ENCODE measurements at places on chromosomes 2 and 18. TPM values are rescaled to one million over a fixed set of nuclear protein-coding genes. Genes with fewer than 3 reads are reported as not detected.

CD207 gene
- not detected for total RNA-seq

GRCh38 chr2:14756981-14757657 is 124.6 kb downstream of the LRATD1 start:
- H3K4me1 ChIP-seq = no peaks in the 10 kb centered on the region
- DNase-seq = no peak
- H3K36me3 ChIP-seq = no peaks in the 10 kb centered on the region
- no peak overlapping the region for H3K4me3 ChIP-seq
- H3K27me3 ChIP-seq = no peaks in the 10 kb centered on the region

- no peak overlapping the region for H3K27ac ChIP-seq
- H3K4me3 ChIP-seq = no peak overlapping the region
- H3K36me3 ChIP-seq = peaks cover 4% of the 10 kb centered on the region
- H3K4me1 ChIP-seq = no peaks in the 10 kb centered on the region
Measured at GRCh38 chr2:107267086-107267485, 381.1 kb upstream of the ST6GAL2 start.

- no peak overlapping the region for H3K4me3 ChIP-seq
- DNase-seq = no peak
- H3K36me3 ChIP-seq = peaks cover 3% of the 10 kb centered on the region
- no peaks in the 10 kb centered on the region for H3K27me3 ChIP-seq
- H3K27ac ChIP-seq = peak overlapping the region; percentile 74
Measured at GRCh38 chr2:173590276-173590861, 235.7 kb downstream of the CDCA7 start.

DNA sequence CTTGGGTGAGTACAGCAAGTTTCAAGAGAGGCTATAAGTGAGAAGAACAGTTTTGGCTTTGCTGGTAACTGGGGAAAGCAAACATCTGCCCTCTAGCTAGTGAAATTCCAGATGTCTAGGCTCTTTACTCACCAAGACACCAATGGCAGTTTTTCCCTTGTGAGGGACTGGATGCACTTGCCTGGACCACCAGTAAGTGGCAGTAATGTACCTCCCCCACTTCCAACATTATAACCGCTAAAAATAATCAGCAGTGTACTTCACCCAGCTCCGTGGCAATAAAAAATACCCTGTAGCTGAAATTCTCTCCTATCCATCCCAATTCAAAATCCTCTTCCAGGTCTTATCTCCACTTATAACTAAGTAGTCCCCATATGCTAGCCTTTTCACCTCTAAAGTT is 383.9 kb downstream of the ARHGAP15 start:
- H3K4me3 ChIP-seq = no peak overlapping the region
- H3K27me3 ChIP-seq = no peaks in the 10 kb centered on the region
- H3K27ac ChIP-seq = no peak overlapping the region

DNA sequence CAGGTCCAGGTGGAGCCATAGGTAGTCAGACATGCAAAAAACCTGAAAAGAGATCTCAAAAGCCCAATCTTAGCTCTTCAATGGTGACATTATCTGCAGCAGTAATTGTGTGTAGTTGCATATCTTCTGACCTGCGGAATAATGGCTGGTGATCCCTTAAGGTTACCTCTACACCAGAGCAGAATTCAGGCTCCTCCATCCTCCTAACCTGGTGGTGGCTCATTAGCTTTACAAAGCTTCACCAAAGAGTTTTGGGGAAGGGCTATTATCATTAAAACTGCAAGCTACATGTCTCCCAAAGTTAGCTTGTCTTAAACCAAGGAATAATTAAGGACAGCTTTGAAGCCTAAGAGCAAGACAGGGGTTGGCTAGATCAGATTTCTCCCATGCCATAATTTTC is 42.6 kb upstream of the CHST9 start:
- H3K4me1 ChIP-seq = peaks cover 42% of the 10 kb centered on the region
- H3K36me3 ChIP-seq = no peaks in the 10 kb centered on the region
- no peak overlapping the region for H3K27ac ChIP-seq
- H3K27me3 ChIP-seq = no peaks in the 10 kb centered on the region

EPAS1 gene
- 122 TPM for total RNA-seq

- DNase-seq = peak; percentile 77
- no peak overlapping the region for H3K4me3 ChIP-seq
- no peaks in the 10 kb centered on the region for H3K4me1 ChIP-seq
- no peak overlapping the region for H3K27ac ChIP-seq
Measured at GRCh38 chr2:121088251-121089165, 196.5 kb downstream of the TFCP2L1 start.

- H3K27ac ChIP-seq = peak overlapping the region; percentile 97
- no peaks in the 10 kb centered on the region for H3K36me3 ChIP-seq
- no peaks in the 10 kb centered on the region for H3K27me3 ChIP-seq
- H3K4me3 ChIP-seq = no peak overlapping the region
- peaks cover 85% of the 10 kb centered on the region for H3K4me1 ChIP-seq
Measured at GRCh38 chr2:28339516-28340175, 53.0 kb upstream of the FOSL2 start.

- no peak overlapping the region for H3K27ac ChIP-seq
- H3K36me3 ChIP-seq = no peaks in the 10 kb centered on the region
- peaks cover 10% of the 10 kb centered on the region for H3K27me3 ChIP-seq
- no peak overlapping the region for H3K4me3 ChIP-seq
- DNase-seq = peak; percentile 73
- H3K4me1 ChIP-seq = no peaks in the 10 kb centered on the region
Measured at GRCh38 chr18:78717051-78717765, 262.4 kb upstream of the SALL3 start.

DNA sequence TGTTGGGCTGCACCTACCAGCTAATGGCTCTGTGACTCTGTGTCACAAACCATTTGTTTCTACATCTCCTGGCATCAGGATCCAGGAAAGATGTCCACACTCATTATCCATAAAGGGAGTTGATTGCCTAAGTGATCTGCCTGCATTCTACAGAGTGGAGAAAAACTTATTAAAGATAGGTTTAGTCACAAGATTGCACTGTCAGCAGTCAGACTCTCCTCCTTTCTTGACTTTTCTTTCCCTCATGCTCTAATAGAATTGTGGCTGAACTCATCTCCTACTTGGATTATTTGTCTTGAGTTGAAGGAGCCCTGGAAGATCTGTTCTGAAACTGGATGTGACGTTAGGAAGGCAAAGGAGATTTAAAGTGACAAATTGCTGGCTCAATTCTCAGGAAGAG is 152.7 kb downstream of the SLC8A1 start:
- H3K36me3 ChIP-seq = no peaks in the 10 kb centered on the region
- peaks cover 24% of the 10 kb centered on the region for H3K4me1 ChIP-seq
- H3K27ac ChIP-seq = no peak overlapping the region
- no peak overlapping the region for H3K4me3 ChIP-seq
- H3K27me3 ChIP-seq = no peaks in the 10 kb centered on the region
- DNase-seq = no peak

BCL2L11 gene
- total RNA-seq = 10.8 TPM

DNA sequence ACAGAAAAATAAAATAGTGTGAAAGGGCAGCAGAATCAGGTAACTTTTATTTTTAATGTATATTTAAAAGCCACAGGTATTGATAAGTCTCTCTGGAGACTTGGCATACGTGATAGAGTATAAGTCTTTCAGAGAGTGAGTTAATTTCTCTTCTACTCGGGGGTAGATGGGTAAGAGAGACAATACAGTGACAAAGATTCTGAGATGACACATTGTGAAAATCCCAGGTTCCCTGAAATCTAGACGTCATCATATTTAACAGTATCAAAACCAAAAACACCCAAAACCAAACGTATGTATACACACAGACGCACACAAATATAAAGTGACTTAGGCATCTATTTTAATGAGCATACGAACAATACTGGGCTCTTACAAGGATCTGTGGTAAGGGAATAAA is 33.3 kb downstream of the NIF3L1 start:
- H3K36me3 ChIP-seq = peaks cover 21% of the 10 kb centered on the region
- no peaks in the 10 kb centered on the region for H3K4me1 ChIP-seq
- no peak overlapping the region for H3K4me3 ChIP-seq
- H3K27me3 ChIP-seq = no peaks in the 10 kb centered on the region
- H3K27ac ChIP-seq = no peak overlapping the region
- DNase-seq = no peak

DNA sequence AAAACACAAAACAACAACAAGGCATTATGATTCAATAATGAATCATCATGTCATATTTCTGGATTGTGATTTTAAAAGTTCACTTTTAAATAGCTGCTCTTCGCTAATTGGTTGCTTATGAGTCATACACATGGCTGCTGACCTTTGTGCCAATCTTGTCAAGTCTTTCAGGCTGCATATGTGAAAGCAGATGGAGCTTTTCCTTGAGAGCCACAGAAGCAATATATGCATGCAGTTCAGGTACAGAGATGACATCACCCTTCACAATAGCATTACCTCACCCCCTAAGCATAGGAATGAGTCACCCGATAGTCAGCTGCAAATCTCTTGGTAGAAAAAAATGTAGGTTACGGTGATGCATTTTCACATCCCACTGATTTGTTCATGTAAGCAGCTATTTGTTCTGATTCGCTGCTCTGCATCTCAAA is 27.2 kb downstream of the EIF2AK3 start:
- peaks cover 45% of the 10 kb centered on the region for H3K4me1 ChIP-seq
- no peak for DNase-seq
- H3K36me3 ChIP-seq = peaks cover 3% of the 10 kb centered on the region
- peak overlapping the region; percentile 90 for H3K27ac ChIP-seq
- H3K4me3 ChIP-seq = no peak overlapping the region
- no peaks in the 10 kb centered on the region for H3K27me3 ChIP-seq

- H3K27me3 ChIP-seq = peaks cover 3% of the 10 kb centered on the region
- peak overlapping the region; percentile 6 for H3K27ac ChIP-seq
- H3K4me3 ChIP-seq = no peak overlapping the region
- DNase-seq = no peak
- no peaks in the 10 kb centered on the region for H3K36me3 ChIP-seq
- H3K4me1 ChIP-seq = peaks cover 26% of the 10 kb centered on the region
Measured at GRCh38 chr2:203909974-203910373, 26.6 kb upstream of the ICOS start.

DNA sequence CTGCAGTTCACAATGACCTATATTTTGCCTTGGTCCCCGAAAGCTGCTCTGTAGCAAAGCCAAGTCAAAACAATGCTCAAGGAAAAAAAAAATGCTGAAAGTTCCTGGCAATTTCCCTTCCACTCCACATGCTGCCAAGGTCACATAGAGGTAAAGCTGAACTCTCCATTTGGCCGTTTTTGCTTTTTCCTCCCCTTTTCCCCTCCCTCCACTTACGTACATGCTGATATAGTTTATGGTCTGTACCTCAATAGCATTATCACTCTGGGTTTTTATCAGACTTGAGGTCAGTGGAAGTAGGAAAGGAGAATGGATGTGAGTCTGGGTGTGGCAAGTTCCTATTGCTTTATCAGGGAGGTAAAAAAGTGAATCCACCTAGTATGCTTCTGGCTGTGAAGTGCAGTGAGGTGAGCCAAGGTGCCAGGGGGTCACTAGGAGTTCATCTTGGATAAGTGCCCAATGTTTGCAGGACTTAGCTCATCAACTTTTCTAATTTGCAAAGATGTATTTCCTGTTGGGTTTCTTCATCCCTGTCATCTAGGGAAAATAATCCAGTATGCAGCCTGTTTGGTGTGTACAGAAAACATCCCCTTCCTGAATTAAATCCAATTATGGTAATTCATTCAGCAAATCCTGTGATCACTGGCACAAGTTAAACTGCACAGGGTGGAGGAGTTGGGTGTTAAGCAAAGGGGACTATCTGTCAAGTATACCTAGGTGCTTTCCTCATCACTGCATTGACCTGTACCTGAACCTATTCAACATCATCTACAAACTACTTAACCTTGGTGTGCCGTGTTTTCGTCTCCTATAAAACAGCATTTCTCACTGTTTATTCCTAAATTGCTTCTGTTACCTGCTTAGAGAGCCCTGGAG is 124.3 kb upstream of the CYP26B1 start:
- no peak overlapping the region for H3K27ac ChIP-seq
- H3K27me3 ChIP-seq = no peaks in the 10 kb centered on the region
- H3K4me3 ChIP-seq = no peak overlapping the region

DNA sequence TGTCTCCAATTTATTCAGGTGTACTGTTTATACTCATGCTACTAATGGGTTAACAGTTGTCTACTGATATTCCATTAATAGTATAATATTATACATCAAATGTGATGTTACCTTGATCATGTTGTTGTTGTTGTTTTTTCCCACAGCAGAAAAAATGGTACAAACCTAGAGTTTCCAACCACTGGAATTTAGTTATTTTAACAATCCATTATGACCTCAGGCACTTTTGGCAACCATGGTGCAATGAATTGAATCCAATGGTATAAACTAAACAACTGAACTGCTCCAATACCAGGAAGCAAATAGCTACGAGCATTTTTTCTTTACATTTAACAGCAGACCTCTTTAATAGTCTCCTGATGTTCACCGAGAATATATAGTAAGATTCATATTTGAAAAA is 31.0 kb upstream of the C2orf66 start:
- no peak for DNase-seq
- peaks cover 6% of the 10 kb centered on the region for H3K4me1 ChIP-seq
- H3K27ac ChIP-seq = no peak overlapping the region
- no peak overlapping the region for H3K4me3 ChIP-seq
- no peaks in the 10 kb centered on the region for H3K27me3 ChIP-seq

EIF5B gene
- 46.3 TPM for total RNA-seq

DNA sequence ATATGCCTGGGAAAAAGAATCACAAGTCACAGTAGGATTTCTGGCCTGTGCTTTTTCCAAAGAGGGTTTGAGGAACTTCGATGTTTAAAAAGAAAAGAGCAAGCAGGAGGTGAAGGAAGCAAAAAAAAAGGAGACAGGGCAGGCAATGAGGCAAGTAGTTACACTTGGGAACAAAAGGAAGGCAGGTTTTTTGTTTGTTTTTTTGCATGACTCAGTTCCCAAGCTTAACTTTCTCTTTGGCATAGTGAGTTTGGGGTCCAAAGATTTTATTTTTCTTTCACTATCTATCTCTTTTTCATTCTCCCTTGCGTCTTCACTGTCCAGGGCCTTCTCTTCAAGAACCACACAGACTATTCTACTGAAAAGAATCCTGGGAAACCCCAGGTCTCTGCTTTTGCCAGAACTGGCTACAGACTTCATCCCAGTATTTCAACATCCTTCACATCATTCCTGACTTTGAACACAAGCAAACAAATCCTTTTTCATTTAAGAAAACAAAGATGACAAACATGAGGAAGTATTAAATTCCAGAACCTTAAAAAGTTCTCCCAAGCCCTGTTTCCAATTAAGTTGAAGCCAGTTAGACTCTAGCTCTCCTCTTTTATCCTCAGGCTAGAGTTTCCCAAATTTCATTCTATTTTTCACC is 210.7 kb upstream of the RND3 start:
- no peak for DNase-seq
- H3K4me1 ChIP-seq = peaks cover 13% of the 10 kb centered on the region
- H3K36me3 ChIP-seq = no peaks in the 10 kb centered on the region
- no peak overlapping the region for H3K4me3 ChIP-seq
- H3K27me3 ChIP-seq = no peaks in the 10 kb centered on the region

Data from chondrocyte (in vitro differentiated cells).